ENCODE measurements at places on chromosomes 13 and 19. TPM values are rescaled to one million over a fixed set of nuclear protein-coding genes. Genes with fewer than 3 reads are reported as not detected.

KLK3 gene
- not detected for total RNA-seq

YJU2 gene
- 17.0 TPM for total RNA-seq

AXL gene
- 355 TPM for total RNA-seq

CCDC8 gene
- total RNA-seq: 17.4 TPM

IGFL1 gene
- not detected for total RNA-seq

ENOX1 gene
- total RNA-seq: 5.4 TPM

STAP2 gene
- total RNA-seq: 2.4 TPM

LRRC4B gene
- not detected for total RNA-seq
